ENCODE measurements at places on chromosomes 6 and 20. TPM values are rescaled to one million over a fixed set of nuclear protein-coding genes. Genes with fewer than 3 reads are reported as not detected.
A peak's percentile ranks its signal among the peaks of the same experiment; 100 is the strongest.

- peaks cover 6% of the 10 kb centered on the region for H3K4me1 ChIP-seq
- no peaks in the 10 kb centered on the region for H3K36me3 ChIP-seq
- DNase-seq, result no peak
- H3K4me3 ChIP-seq, result no peak overlapping the region
- H3K27me3 ChIP-seq, result peaks cover 6% of the 10 kb centered on the region
- H3K27ac ChIP-seq, result no peak overlapping the region
These were observed 84.5 kb upstream of the PRND start for GRCh38 chr20:4637081-4637797.

GRCh38 chr6:56906752-56907151, 48.2 kb upstream of the BEND6 start:
- H3K27me3 ChIP-seq, result peaks cover 22% of the 10 kb centered on the region
- no peak overlapping the region for H3K27ac ChIP-seq
- H3K4me3 ChIP-seq, result no peak overlapping the region
- no peak for DNase-seq
- H3K36me3 ChIP-seq, result no peaks in the 10 kb centered on the region

DNA sequence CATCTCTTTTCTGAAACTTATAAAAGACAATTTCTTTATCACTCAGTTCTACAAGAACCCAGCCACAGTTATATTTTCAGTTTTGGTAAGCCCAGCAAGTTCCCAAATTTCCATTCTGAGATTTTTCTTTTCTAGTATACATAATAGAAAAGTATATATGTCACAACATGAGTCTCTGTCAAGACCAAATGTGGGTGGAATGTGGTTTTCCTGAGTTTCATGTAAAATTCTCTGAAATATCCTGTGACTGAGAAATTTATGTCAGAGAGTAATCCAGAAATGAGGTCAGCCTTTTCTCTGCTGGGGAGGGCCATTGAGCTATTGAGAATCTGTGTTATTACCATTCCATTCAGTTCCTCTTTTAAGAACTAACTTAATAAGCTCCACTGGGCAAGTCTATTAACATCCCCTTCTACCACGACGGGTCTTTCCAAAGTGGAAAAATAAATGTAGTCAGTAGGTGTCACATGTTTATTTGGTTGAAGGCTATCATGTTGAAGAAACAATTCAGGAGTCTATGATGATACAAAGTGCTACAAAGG, 100.7 kb upstream of the HMGN3 start:
- no peak for DNase-seq
- H3K36me3 ChIP-seq, result no peaks in the 10 kb centered on the region
- H3K27me3 ChIP-seq, result peaks cover 2% of the 10 kb centered on the region
- no peak overlapping the region for H3K27ac ChIP-seq

DNA sequence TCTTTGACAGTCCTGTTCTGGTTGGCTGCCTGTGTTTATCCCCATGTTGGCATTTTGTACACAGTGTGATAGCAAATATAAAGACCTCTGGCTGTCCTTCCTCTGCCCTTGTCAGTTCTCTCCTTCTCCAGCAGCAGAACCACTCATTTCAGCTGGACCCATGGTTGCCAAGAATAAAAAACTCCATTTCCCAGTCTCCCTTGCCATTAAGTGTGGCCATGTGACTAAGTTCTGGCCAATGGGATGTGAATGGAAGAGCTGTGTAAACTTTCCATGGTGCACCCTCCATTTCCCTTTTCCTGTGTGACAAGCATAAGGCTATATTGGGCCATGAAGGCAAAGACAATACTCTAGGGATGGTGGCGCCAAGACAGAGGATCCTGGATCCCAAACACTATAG, 78.4 kb upstream of the TBC1D7 start:
- H3K27ac ChIP-seq, result no peak overlapping the region
- no peaks in the 10 kb centered on the region for H3K4me1 ChIP-seq
- no peak overlapping the region for H3K4me3 ChIP-seq
- DNase-seq, result no peak
- no peaks in the 10 kb centered on the region for H3K36me3 ChIP-seq
- no peaks in the 10 kb centered on the region for H3K27me3 ChIP-seq

DNA sequence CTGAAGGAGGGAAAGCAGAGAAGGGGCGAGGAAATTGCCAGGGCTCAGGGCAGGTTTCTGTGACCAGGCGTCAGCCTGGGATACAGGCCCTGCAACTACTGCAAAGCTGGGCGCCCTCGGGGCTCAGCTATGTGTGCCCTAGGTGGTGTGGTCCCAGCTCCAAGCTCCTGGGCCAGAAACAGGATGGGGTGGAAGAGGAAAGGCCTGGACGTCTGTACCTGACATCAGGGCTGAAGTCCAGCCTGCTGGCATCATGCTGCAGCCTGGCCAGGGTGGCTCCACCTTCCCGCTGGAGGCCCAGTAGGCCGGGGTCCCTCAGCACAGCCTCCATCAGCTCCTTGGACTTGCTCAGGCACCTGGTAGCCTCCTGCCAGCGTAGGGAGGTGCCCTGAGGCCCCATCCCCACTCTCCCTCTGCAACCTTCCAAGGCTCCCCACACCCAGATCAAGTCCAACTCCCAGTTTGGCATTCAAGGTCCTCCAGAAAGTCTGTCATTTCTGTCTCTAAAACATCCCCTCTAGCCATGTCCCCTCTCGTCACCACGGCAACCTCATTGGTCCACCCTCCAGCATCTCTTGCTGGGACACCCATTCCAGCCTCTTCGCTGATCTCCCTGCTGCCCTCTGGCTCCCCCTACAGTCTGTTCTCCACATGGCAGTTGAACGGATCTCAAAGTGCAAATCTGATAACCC, 38.2 kb downstream of the KIAA1755 start:
- no peaks in the 10 kb centered on the region for H3K27me3 ChIP-seq
- H3K4me3 ChIP-seq, result no peak overlapping the region
- no peak overlapping the region for H3K27ac ChIP-seq
- no peaks in the 10 kb centered on the region for H3K36me3 ChIP-seq

DNA sequence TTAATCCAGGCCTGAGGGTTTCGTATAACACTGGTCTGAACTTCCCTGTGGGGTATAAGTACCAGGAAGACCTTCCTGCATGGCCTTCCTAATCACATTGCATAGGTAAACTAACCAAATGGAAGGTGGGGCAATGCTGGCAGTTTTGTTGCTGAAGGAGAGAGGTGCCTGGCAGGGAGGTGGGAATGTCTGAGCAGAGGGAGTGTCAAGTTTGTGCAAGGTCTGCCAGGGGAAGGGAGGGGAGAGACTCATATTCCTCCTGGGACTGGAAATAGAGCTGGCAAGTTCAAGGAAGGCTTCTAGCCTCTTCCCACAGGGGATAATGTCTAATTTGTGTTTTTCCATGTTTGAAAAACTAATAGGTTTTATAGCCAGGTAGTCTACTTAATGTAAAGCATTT, 70.6 kb downstream of the HDDC2 start:
- no peaks in the 10 kb centered on the region for H3K4me1 ChIP-seq
- H3K27ac ChIP-seq, result no peak overlapping the region
- H3K36me3 ChIP-seq, result no peaks in the 10 kb centered on the region
- peaks cover 6% of the 10 kb centered on the region for H3K27me3 ChIP-seq
- no peak for DNase-seq
- H3K4me3 ChIP-seq, result no peak overlapping the region

DNA sequence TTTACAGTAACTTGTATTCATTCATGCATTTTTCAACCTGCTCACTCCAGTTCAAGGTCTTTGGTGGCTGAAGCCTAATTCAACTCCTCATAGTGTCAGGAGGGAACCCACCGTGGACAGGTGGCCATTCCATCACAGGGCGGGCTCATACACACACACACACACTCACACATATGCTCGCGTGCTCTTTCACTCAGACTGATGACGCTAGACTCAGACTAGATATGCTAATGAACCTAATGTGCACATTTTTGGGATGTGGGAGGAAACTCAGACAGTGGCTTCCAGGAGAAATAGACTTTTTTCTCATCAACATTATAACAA, 56.7 kb downstream of the TRIM27 start:
- H3K4me1 ChIP-seq, result peaks cover 38% of the 10 kb centered on the region
- H3K27ac ChIP-seq, result peak overlapping the region; percentile 87
- H3K4me3 ChIP-seq, result peak overlapping the region; percentile 79
- H3K36me3 ChIP-seq, result peaks cover 3% of the 10 kb centered on the region

DNA sequence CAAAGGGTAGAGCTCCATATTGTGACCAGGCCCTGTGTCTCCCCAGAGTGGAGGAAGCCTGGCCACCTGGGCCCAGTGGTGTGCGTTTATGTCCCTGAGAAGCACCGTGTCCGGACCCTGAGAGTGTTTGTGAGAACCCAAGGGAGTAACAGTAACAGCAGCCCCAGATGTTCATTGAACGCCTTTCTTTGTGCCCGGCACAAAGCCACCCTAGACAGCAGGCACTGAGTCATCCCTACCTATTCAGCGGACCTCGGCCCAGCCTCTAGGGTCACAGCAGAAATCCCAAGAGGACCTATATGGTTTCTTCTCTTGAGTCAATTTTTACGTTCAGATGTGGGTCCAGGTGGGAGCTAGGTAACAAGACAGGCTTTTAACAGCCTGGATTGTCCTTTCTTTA, 24.5 kb downstream of the BCAS4 start:
- H3K36me3 ChIP-seq, result peaks cover 10% of the 10 kb centered on the region
- H3K27me3 ChIP-seq, result no peaks in the 10 kb centered on the region
- H3K27ac ChIP-seq, result no peak overlapping the region
- H3K4me3 ChIP-seq, result no peak overlapping the region
- DNase-seq, result no peak
- H3K4me1 ChIP-seq, result peaks cover 21% of the 10 kb centered on the region

The PHACTR1 gene
- 0.05 TPM for total RNA-seq
